Neural progenitor cell (in vitro differentiated cells): ENCODE measurements at places on chromosomes 2 and 18.

DNA sequence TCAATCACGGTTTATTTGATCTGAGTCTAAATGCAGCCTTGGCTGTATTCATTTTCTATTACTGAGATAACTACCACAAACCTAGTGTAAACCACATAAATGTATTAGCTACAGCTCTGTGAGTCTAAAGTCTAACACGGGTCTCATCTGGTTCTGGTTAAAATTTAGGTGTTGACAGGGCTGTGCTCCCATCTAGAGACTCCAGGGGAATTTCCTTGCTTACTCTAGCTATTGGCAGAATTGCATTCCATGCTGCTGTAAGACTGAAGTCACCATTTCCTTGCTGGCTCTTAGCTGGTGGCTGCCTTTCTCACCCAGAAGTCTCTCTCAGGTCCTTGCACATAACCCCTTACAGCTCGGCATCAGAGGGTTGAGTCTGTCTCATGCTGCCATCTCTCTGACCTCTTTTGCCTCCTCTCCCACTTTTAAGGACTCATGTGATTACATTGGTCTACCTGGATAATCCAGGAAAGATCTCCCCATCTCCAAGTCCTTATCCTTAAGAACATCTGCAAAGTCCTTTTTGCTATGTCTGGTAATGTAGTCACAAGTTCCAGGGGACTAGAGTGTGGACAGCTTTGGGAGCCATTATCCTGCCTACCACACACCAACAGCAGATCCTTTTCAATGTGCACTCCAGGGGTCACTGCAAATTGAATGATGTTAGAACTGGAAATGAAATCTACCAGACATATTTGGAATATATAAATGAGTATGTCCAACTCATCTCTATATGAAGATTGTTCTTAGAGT is 207.0 kb upstream of the AGAP1 start:
- DNase-seq = no peak

- no peak for DNase-seq
Observed at GRCh38 chr2:118044854-118045253, 31.0 kb upstream of the CCDC93 start.

DNA sequence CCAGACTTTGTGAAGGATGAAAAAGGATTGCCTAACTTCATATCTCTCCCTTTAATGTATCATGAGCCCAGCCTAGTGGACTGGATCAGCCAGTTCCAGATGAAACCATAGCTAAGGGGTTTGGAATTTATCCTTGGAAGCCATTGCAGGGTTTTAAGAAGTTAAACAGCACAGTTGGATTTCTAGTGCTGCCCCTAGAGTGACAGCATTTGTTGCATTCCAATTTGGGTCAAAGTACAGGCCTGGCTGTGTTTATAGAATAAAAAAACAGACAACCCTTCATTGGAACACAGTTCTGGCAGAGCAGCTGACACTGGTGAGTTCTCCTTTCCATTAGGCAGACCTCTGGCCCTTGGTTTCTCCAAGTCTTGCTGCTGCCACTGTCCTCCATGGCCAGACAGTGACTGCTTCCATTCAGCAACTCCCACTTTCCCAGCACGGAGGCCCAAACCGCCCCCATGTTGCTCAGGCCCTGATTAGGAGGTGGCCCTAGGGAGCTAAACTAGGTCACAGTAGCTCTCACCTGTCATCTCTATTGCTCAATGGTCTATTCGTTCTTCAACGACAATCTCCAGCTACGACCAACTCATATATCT is 8.0 kb downstream of the GPR39 start:
- no peak for DNase-seq

- peak; percentile 67 for DNase-seq
Observed at GRCh38 chr2:17538022-17538843, 2.3 kb upstream of the VSNL1 start.

GRCh38 chr2:88176352-88176984 is 6.3 kb downstream of the THNSL2 start:
- no peak for DNase-seq

DNA sequence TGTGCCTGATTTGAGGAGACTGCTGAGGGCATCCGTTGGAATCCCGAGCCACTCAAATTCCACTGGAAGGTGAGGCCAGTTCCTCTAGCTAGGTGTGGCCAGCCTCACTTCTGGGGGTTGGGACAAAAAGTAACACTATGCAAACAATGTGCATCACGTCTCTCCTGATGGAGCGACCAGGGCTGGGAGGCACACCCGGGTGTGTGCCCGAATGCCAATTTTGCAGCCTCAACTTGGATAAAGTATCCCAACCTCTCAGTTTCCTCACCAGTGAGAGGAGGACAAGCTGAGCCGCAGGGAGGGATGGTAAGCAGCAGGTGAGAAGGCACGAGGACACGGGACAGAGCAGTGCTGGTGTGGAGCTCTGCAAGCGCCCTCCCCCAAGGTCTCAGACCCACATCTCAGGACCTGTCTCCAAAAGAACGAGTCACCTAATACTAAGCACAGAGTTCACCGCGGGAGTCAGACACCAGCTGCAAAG is 218.3 kb downstream of the HAUS1 start:
- DNase-seq = peak; percentile 22

GRCh38 chr2:126720638-126721037 is 64.7 kb downstream of the GYPC start:
- DNase-seq = no peak

GRCh38 chr2:171104379-171104778 is 56.3 kb downstream of the TLK1 start:
- DNase-seq = no peak

DNA sequence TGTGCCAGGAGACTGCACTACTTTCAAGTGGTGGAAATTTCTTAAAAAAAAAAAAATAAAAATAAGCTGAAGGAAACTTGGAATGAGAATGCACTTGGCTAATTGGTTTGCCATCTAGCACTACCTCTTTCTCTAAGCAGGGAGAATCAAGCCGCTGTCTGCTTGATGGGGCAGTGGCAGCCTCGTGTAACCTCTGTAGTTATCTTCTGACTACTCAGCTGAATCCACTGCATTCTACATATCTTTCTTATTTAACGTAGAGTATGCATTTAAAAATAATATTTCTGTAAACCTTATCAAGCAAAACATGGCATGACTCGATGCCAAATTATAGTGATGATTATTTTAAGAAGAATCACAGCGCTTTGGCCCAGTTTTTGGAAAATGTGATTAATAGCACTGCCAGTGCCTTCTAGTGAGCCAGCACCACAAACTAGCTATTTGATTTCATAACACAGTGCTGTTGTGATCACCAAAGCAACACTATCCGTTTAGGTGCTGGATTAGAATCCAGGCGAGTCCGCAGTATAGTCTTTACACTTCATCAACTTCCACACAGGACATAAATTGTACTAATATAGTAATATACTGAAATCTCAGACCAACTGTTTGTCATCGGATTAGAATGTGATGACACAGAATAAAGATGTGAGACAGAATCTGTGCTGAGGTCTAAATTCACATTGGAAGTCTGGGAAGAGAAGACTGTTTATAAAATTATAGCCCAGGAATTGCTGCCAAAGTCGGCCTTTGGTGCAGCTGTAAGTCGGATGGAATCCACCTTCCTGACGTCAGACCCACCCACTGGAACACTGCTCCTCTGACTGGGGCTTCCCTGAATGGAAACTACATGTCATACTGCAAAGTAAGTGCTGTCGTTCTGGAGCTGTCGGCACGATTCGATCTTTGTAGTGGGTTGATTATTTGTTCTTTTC is 136.5 kb upstream of the ETAA1 start:
- no peak for DNase-seq

DNA sequence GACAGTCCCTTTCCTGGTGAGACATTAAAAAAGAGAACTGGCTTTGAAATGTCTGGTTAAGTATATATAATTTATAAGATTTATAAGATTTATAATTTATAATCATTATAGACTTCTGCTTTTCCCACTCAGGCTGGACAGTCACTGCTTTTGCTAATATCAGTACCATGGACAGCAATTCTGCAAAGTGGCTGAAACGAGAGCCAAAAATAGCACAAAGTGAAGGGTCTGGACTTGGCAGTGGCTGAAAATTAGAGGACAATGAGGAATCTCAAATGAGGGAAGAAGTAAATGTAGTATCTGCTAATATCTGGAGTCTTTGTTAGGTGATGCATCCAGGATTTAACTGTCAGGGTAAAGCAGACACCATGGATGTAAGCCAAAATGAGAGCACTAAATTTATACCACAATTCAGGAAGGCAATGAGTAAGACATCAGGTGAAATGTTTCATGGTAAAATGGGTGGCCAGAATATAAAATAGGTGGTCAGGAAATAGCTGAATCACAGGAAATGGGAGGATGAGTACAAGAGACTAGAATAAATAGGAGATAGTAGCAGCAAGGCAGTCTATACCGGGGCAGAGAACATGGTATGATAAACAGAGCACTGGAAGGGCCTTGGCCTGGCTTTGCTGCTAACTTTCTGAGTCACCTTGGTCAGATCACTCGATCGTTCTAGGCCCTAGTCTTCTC is 39.6 kb upstream of the BOD1L2 start:
- DNase-seq = peak; percentile 58

DNA sequence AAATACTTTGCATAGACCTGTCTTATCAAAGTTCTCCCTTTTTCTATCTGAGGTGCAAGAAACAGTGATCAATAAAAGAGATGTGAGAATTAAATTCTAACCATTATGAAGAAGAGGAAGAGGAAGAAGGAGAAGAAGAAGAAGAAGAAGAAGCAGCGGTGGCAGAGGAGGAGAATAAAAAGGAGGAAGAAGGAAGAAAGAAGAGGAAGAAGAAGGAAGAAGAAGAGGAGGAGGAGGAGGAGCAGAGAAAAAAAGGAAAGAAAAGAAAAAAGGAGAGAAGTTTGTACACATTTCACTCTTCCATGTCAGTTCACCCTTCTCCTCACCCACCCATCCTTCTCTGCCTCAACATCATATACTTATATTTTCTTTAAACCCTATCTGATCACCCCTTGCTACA is 68.4 kb downstream of the METTL4 start:
- DNase-seq = no peak

- no peak for DNase-seq
Observed at GRCh38 chr2:198465970-198466369, 661.6 kb downstream of the PLCL1 start.

- DNase-seq = no peak
Observed at GRCh38 chr2:121707344-121707919, 29.2 kb downstream of the NIFK start.

- DNase-seq = no peak
Observed at GRCh38 chr2:218393750-218394290, 5.8 kb upstream of the CTDSP1 start.

DNA sequence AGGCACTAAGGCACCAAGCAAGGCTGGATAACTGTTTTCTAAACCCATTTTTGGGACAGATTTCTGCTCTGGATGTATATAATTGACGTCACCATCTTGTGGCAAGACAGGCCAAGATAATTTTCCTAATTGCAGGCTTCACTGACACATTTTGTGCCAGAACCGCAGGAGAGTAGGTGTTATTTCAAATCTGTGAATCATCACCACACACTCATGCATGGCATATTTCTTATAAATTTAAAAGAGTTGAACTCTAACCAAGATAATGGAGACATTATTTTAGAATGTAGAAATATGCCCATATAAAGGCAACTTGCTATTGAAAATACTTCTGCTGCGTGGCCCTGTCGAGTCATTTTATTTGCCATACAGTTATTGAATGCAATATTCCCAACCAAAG is 68.3 kb upstream of the ACYP2 start:
- DNase-seq = no peak

- no peak for DNase-seq
Observed at GRCh38 chr2:216431531-216431856, 19.2 kb downstream of the SMARCAL1 start.

GRCh38 chr2:173217116-173217840 is 137.4 kb upstream of the CDCA7 start:
- no peak for DNase-seq

- no peak for DNase-seq
Observed at GRCh38 chr2:26172189-26172870, 558 bp upstream of the GAREM2 start.

DNA sequence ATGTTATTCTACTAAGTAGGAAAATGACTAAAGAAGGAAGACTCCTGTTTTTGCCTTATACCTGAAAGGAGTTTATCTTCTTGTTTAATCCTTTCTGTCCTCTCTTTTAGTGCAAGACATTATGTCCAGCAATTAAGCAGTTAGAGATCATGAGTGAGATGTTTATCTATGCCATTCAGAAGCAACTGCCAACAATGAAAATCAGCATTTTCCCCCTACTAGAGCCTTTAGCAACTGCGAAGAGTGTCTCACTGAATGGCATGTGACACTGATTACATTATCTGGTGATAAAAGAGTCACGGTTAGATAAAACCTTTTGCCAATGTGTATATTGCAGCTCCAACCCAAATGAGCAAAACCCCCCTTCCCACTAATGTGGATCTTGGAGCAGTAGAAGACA is 357.7 kb upstream of the SYT4 start:
- DNase-seq = no peak

GRCh38 chr2:10566018-10566417 is 117.9 kb upstream of the ODC1 start:
- DNase-seq = no peak

- DNase-seq = no peak
Observed at GRCh38 chr2:58483307-58483706, 242.2 kb upstream of the FANCL start.

DNA sequence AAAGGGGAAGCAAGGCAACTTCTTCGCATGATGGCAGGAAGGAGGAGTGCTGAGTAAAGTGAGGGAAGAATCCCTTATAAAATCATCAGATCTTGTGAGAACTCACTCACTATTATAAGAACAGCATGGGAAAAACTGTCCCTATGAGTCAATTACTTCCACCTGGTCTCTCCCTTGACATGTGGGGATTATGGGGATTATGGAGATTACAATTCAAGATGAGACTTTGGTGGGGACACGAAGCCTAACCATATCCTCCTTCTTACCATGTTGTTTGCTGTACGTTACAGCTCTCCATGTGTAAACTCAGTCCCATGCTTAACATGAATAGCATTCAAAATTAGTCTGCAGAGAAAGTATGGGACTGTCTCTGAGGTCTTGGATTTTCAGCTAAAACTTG is 1096.8 kb upstream of the ACVR2A start:
- peak; percentile 13 for DNase-seq

DNA sequence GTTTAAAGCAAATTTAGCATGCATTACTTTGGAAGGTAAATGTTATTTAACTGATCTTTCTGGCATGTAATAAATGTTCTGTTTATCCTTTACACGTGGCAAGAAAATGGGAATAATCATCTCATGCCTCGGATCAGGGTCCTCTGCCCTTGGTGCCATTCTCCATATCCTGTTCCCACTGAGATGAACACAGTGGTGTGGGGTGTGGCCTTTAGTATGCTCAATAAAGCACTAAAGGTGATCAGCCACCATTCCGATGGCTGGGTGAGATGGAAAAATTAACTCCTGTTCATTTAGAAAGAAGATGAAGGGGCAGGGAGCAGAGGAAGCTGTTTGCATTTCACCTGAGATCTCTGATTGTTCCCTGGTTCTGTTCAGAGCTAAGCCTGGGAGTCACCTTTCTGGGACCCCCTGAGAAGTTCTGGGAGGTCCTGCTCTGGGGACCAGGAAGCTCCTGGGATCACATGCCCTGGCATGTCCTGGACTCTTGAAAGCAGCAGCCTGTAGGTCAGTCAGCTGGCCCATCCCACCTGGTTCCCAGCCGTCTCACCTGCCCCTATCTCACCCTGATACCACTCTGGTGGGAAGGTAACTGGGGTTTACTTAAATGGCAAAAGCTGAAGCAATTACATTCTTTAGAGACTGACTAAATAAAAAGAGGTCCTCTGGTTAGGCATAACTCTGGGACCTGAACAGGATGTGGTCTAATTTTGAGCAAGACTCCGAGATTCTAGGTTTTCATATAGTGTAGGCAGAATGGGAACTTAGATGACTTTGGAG is 288.9 kb upstream of the EPAS1 start:
- no peak for DNase-seq

GRCh38 chr2:221282386-221282785 is 289.7 kb downstream of the EPHA4 start:
- no peak for DNase-seq
